ENCODE measurements at places on chromosomes 13 and 19.

- DNase-seq: no peak
These were observed 35.2 kb upstream of the C13orf46 start for GRCh38 chr13:114008964-114009589.

- DNase-seq: no peak
These were observed 34.0 kb upstream of the PEG3 start for GRCh38 chr19:56874530-56874929.

- no peak for DNase-seq
These were observed 397.5 kb downstream of the DIAPH3 start for GRCh38 chr13:59766236-59766635.

DNA sequence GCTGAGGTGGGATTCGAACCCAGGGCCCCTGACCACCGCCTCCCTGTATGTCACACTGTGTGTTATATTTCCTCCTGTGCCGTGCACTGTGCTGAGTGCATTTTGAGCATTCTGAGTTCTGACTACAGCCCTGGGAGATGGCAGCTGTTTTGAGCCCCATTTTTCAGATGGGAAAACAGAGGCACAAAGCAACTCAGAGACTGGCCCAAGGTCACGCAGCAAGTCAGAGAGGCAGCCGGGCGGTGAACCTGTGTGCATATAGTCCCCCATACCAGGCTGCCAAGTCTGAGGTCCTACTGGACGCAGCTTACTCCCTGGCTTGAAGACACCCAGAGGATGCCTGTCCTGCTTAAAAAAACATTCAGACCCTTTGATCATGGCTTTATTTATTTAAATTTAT lies 17.7 kb downstream of the MYH14 start:
- DNase-seq: no peak

GRCh38 chr19:40233811-40234389 lies 7.4 kb upstream of the CCNP start:
- DNase-seq: no peak

- no peak for DNase-seq
These were observed 1.8 kb downstream of the DACH1 start for GRCh38 chr13:71864986-71865873.

DNA sequence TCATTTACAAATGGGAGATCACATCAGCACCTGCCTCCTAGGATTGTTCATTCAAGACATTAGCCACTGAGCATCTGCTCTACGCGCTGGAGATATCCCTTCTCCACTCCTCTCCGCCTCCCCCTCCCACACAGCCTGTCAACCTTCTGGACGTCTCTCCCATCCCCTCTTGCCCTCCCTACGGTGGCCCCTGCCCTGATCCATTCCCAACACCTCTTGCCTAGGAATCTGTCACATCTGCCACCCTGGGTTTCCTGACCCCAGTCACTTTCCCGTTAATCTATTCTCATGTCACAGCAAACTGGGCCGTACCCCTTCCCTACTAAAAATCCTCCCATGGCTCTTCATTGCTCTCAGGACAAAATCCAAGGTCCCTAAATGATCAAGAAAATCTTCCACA lies 10.3 kb downstream of the DYRK1B start:
- no peak for DNase-seq

DNA sequence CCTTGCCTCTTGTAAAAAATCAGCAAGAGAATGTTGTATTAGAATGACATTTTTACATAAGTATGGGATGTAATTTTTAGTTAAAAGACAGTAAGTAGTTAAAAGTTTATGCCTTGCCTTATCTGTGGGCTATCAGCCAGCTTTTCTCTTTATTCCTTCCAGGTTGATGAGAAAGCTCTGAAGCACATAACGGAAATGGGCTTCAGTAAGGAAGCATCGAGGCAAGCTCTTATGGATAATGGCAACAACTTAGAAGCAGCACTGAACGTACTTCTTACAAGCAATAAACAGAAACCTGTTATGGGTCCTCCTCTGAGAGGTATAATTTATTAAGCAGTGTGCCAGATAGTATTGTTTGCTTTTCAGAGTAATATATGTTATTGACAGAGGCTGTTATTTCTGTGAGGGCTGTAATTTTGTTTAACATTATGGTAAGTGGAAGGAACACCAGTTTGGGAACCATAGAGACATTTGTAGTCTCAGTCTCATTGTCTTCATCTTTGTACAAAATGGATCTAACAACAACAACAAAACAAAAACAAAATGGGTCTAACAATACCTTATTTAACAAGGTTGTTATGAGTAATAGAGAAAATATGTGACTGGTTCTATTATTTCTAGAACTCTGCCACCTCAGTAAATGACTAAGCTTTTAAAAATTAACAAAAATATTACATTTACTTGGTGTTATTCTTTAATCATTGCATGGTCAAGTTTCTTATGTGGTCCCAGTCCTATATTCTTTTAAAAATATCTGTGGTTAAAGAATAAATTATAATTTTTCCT lies 112.8 kb downstream of the TDRD3 start:
- no peak for DNase-seq

- DNase-seq: no peak
These were observed 27.6 kb downstream of the SCEL start for GRCh38 chr13:77563111-77563510.

- DNase-seq: no peak
These were observed 152.1 kb downstream of the DACH1 start for GRCh38 chr13:71714802-71715375.
